ENCODE measurements at places on chromosomes 6 and 20. TPM values are rescaled to one million over a fixed set of nuclear protein-coding genes. Genes with fewer than 3 reads are reported as not detected.

GRCh38 chr6:163683105-163683622 lies 268.6 kb downstream of the QKI start:
- DNase-seq: no peak

GRCh38 chr6:144999127-144999526 lies 714.0 kb downstream of the UTRN start:
- DNase-seq: no peak

- no peak for DNase-seq
Measured at GRCh38 chr6:111925296-111925695, 52.0 kb upstream of the FYN start.

DNA sequence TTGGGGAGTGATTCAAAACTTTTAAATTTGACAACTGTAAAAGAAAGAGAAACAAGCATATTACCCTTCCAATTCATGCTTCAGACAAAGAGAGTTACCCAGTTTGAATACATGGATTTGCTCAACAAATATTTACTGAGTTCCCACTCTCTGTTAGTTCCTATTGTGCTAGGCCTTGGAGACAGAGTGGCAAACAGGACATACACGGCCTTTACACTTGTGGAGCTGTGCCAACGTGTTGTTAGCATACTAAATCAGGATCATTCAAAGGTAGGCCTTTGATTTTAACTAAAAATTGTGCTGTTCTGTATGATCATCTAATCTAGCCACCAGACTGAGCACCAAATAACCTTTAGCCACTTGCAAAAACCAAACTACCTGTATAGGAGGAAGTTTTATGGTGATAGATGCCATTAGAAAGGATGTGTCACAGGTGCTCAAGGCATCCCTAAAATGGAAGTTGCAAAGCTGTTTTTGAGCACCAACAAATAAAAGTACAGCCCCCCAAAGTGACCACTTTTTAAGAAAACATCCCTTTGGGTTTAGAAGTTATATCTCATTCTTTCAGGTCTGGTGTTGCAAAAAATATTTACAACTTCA lies 84.5 kb downstream of the CHD6 start:
- no peak for DNase-seq

DNA sequence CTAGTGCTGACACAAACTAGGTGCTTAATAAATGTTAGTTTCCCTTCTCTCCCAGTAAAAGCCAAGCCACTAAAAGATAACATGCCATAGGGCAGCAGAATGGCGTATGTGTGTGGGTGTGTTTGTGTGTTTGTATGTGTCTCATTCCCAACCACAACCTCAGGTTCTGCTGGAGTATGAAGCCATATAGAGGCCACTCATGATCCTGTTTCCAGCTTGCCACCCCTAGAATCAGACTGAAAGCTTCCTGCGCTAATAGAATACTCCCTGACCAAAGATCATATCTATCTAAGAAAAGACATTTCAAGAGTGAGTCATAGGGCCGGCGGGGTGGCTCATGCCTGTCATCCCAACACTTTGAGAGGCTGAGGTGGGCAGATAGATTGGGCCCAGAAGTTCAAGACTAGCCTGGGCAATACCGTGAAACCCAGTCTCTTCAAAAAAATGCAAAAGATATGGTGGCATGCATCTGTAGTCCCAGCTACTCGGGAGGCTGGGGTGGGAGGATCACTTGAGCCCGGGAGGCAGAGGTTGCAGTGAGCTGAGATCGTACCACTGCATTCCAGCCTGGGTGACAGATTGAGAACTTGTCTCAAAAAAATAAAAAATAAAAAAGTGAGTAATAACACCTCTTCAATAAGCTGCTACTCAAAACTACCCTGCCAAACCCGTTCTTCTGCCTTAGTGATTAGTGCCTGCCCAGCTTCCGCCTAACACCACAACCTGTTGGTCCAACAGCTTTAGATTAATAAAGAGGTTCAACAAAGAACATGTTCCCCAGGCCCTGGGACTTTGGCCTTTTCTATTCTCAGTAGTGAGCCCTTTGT lies 11.8 kb upstream of the SNRPC start:
- DNase-seq: no peak

DNA sequence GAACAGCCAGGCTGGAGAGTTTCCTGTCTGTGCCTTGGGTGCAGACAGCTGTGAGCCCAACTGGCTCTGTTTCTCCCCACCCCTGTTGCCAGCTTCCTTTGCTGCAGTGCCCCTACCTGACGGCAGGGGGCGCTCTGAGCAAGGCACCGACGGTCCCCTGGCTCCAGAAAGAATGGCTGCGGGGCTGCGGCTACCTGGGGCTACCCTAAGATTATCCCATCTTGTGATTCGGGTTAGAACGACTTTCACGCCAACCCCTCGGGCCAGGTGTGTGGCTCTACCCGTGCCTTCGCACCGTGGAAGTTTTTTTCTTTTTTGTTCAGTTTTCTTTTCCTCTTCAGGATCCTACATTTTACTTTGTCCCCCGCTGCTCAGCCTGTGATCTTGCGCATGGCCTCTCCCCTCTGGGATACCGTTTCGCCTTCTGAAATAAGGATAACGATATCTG lies 33.4 kb upstream of the AAR2 start:
- peak; percentile 84 for DNase-seq

GRCh38 chr20:46078954-46079353 lies 10.8 kb downstream of the NCOA5 start:
- no peak for DNase-seq

GRCh38 chr20:61909821-61910220 lies 155.9 kb downstream of the TAF4 start:
- DNase-seq: peak; percentile 25

DNA sequence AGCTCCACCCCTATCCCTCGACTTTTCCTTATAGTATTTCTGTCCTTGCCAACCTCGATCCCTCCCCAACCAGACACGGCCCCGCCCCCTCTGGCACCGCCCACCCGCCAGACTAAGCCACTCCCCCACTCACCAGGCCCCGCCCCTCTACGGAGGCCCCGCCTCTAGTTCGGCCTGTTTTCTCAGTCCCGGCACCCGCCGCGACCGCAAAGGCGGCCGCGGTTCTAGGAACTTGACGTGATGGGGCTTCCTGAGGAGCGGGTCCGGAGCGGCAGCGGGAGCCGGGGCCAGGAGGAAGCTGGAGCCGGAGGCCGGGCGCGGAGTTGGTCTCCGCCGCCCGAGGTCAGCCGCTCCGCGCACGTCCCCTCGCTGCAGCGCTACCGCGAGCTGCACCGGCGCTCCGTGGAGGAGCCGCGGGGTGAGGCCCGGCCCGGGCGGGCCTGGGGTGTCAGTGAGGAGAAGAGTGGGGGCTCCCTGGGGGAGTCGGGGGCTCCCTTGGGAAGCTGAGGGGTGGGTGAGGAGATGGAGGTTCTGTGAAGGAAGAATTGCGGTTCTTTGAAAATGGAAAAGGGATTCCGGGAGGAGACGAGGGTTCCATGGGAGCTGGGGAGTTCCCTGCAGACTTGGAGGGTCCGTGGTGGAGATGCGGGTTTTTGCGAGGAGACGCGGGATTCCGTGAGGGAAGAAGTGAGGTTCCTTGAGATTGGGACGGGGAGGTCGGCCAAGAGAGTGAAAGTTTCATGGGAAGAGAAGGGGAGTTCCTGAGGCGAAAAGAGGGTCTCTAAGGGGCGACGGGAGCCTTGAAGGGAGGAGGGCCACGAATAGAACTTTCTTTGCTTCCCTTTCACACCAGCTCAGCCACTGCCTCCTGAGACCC lies at the start of gene ACSS2:
TSS of gene ACSS2 (plus strand) at position 207 of the 877 bp plus-strand sequence. CDS start at position 241, 34 bp downstream.
- DNase-seq: no peak

GRCh38 chr6:37695273-37695672 lies 2.4 kb downstream of the MDGA1 start:
- DNase-seq: no peak

The SRSF12 gene
- 0.45 TPM for total RNA-seq

The STX11 gene
- total RNA-seq: 1.5 TPM

The CTCFL gene
- total RNA-seq: not detected

The TOX2 gene
- total RNA-seq: 1.0 TPM

The SNX21 gene
- total RNA-seq: 30.7 TPM

All from right cardiac atrium (tissue), 5 donors.